ENCODE measurements at places on chromosomes 3 and 15.

GRCh38 chr15:80923668-80924067, 66.0 kb downstream of the MESD start:
- no peak for DNase-seq

GRCh38 chr3:184678317-184679055, 33.4 kb downstream of the MAGEF1 start:
- DNase-seq, result no peak

GRCh38 chr15:45644437-45644836, 9.6 kb downstream of the SQOR start:
- DNase-seq, result no peak

- no peak for DNase-seq
Observed at GRCh38 chr3:175668300-175668699, 809.2 kb downstream of the NAALADL2 start.

- DNase-seq, result no peak
Observed at GRCh38 chr15:100783760-100784492, 95.7 kb upstream of the ALDH1A3 start.

DNA sequence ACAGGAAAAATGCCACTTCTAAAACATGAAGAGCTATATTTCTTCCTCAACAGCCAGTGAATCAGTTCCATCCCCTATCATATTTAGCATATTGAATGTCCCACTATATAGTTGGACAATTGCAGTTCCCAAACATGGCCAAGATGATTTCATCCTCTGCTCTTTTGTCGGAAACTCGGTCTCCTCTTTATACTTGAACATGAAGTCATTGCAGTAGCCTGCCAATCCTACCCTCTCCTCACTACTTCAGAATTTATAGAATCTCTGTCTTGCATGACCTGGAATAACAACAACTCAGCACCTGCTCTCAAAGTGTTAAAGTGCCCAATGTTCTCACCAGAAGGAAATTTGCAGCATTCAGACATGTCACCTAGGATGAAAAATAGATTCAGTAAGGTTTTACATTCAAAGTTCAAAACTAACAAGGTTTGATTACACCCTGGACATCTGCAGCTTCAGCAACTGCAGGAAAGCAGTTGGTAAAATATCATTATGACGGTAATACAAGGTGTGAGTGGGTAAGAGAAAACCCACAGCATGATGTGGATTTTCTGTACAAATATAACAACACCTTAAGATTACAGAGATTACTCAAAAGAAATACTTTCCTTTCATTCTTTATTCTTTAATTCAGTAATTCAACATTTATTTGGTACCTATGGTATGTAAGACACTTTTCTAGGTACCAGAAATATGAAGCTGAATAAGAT, 52.5 kb downstream of the TP63 start:
- DNase-seq, result no peak

- no peak for DNase-seq
Observed at GRCh38 chr3:143643905-143644304, 204.4 kb downstream of the SLC9A9 start.

- DNase-seq, result no peak
Observed at GRCh38 chr3:136787349-136787748, 31.6 kb upstream of the SLC35G2 start.

DNA sequence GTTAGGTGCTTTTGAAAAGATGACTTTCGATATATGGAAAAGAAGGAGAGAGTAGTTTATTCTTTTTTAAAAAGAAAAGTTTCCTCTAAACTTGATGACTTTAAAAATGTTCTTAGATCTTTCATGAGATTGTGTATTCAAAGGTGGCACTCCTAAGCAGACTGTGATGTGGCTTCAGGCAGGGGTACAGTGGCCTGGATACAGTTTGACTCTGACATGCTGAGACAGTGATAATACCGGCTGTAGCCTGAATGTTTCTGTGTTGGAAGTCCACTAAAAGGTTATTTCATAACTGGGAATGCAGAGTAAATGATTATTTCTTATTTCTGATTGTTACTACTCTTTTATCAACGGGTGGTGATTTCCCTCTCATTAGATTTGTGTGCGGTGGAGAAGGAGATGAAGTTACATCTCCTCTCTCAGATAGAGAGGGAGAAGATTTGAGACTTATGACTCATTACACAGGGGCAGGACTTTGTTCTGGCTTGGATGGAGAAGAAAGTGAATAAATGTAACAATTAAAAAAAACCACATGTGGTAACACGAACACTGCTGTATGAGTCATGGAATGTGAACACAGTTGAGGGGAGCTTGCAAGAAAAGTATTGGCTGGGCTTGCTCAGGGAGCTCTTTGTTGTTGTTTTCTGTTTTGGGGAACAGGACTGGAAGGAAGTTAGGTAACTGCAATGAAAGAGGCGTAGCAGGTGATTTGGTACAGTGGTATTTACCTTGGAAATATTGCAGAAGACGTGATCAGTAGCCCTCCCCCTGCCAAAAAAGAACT, 21.6 kb downstream of the SPTSSB start:
- DNase-seq, result peak; percentile 89
